ENCODE measurements at places on chromosomes 5 and 9.

- no peak for DNase-seq
Measured at GRCh38 chr9:95870906-95871305, 4.6 kb upstream of the ERCC6L2 start.

- no peak for DNase-seq
Measured at GRCh38 chr9:16236882-16237281, 633.6 kb downstream of the BNC2 start.

- no peak for DNase-seq
Measured at GRCh38 chr9:110069326-110070248, 138.4 kb downstream of the C9orf152 start.

DNA sequence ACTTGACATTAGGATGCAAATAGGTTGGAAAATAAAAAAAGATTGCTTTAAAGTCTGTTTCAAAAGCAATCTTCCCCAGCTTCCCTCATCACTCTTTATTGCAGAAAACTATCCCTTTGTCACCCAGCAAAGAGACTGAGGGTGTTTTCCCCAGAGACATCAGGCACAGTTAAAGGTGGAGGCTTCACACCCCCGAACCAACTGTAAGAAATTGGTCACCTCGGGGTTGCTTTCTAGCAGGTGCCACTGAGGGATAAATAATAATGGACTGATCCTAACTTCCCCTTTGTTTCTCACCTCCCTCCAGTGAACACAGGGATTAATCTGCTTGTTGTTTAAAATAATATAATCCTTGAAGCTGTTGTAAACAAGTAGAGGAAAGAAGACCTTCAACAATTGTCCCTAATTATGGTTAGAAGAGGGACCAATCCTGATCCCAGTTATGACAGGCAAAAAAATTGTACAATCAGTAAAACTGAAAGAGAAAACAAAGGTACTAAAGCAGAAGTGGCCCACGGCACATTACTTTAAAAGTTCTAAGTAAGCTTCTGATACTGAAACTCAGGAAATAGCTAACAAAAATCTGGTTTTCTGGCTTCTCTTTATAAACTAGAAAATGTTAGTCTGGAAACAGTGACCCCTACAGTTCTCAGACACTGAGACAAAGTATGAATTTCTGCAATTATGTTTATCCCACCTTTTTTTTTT, 6.6 kb upstream of the PCSK1 start:
- no peak for DNase-seq

GRCh38 chr9:108838017-108838416, 17.8 kb downstream of the ACTL7B start:
- DNase-seq, result no peak

DNA sequence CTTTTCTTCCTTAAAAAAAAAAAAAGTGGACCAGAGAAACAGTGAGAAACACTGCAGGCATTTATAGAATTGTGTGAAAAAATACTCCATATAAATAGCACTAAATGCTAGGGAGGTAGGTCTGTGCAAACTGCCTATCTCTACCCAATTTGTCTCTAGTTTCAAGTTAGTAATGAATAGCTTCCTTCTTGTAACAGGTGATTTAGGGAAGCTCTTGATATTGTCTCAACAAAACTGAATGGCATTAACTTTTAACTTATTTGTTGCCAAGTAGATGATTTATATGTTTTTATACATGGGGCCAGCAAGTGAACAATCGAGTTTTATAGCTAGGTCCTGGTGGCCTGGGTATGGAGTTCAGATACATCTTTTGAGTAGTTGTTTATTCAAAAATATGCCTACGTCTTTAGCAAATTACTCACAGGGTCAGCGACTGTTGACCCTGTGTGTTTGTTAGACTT, 283.6 kb downstream of the NR3C1 start:
- DNase-seq, result no peak

DNA sequence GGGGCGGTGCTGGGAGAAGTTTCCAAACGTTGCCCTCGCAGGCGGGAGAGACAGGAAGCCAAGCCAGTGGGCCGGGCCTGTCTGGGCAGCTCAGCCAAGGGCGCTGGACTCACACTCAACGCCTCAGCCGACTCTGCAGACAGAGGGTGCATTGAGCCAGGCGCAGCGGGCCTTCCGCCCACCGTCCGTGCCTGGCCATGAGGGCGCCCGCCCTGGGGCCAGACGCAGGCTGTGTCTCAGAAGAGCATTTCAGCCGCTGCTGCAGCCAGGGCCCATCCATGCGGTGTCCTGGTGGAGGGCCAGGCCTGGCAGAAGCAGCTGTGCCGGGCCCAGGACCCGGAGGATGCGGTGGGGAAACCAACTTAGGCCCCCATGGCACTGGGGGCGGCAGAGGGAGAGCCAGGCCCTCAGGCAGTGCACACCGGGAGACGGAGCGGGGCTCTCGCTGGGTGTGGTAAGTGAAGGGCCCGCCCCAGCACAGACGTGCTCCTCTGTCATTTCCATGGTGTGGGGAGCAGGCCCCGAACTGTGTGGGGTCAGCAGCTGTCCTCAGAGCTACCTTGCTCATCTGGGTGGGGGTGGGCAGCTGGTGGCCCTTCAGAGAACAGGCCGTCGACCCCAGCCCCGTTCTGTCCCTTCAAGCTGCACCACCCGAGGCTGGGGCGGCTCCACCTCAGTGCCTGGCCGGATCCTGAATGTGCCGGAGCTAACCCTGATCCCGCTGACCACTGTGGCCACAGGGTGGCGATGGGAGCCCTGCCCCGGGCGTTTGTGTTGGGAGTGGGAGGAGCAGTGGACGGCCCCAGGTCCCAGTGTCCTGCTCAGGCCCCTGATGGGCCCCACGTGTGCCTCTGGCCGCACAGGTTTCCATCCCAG, 18.0 kb downstream of the DNLZ start:
- DNase-seq, result peak; percentile 90

DNA sequence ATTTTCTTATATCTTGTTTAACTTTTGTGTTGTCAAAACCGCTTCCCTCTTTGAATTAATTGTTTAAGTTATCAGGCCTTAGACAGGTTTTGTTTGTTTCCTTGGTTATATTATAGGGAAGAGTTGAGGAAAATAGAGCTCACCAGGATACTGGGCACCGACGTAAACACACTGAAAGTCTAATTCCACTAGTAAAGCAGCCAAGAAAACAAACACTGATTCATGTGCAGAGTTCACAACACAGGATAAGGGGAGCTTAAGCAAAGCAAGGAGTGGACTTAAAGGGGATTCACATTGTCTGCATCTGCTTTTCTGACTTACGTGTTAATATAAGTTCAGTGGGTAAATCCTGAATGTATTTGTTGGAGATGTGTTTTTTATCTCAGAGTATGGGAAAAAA, 139.0 kb upstream of the CDH6 start:
- DNase-seq, result no peak

GRCh38 chr5:180173875-180174586, 35.0 kb downstream of the RASGEF1C start:
- DNase-seq, result no peak

GRCh38 chr9:134210908-134211810, 46.8 kb upstream of the RNU6ATAC start:
- DNase-seq, result peak; percentile 83

- DNase-seq, result no peak
Measured at GRCh38 chr5:602466-603035, 9.6 kb upstream of the CEP72 start.

DNA sequence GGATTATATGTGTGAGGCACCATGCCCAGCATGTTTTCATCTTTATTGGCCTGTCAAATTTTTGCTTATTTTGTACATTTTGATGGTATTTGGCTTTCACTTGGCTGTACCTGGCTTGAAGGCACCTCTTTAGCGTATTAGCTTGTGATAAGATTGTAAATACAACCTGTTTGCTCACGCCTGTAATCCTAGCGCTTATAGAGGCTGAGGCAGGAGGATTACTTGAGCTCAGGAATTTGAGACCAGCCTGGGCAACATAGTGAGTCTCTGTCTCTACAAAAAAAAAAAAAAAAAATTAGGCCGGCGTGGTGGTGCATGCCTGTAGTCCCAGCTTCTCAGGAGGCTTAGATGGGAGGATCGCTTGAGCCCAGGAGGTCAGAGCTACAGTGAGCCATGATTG, 11.3 kb downstream of the SEC24A start:
- DNase-seq, result no peak

DNA sequence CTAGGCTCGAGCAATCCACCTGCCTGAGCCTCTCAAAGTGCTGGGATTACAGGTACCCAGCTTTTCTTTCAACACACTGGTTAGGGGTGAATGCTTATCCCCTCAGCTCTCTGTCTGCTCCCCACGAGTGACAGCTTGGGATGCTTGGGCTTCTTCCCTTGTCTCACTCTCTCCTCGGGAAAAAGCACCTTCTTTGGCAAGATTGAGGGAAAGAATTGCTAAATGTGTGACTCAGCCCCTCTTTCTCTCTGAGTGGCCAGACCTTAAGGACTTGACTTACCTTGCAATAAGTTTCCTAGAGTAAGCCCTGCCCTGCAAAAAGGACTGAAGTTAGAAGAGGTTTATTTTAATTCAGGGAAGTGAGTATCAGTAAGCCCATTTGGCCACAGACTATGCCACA, 68.1 kb upstream of the ERBIN start:
- DNase-seq, result no peak

DNA sequence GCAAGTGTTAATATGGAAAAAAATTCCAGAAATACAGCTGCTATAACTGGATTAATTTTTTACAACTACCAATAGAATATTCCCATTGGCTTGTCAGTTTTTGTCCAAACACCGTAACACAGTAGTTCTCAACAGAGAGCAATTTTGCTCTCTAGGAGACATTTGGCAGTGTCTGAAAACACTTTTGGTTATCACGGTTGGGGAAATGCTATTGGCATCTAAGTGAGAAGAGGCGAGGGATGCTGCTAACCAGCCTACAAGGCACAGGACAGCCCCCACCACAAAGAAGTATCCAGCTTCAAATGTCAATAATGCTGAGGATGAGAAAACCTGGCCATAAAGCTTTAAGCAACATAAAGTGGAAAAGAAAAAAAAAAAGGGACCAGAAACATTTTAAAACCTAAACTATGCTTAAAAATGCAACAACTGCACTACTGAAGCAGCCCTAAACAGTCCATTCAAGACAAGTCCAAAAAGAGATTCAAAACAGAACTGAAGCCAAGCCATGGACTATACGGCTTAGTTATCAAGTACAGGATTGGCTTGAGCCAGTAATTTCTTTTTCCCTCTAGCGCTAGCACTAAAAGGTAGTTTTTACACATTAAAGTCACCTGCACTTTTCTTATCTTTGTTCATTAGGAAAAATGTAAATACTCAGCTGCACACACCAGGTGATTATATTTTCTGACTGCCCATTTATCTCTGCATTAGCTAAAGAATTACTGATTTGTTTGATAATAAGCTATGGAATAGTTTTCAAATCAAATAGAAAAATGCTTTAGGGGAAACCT, 83.9 kb downstream of the NR3C1 start:
- no peak for DNase-seq

DNA sequence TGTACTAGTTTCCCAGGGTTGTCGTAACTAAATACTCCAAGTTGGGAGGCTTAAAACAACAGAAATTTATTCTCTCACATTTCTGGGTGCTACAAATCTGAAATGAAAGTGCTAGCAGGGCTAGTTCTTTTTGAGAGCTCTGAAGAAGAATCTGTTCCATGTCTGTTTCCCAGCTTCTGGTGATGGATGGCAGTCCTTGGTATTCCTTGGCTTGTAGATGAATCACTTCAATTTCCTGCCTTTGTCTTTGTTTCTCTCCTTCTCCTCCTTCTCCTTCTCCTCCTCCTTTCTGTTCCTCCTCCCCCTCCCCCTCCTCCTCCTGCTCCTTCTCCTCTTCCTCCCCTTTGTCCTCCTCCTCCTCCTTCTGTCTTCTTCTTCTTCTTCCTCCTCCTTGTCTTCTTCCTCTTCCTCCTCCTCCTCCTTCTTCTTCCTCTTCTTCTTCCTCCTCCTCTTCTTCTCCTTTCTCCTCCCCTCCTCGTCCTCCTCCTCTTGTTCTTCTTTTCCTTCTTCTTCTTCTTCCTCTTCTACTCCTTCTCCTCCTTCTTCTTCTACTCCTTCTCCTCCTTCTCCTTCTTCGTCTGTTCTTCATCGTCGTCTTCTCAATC, 104.7 kb upstream of the ANKRD55 start:
- no peak for DNase-seq

Data from C1 segment of cervical spinal cord (tissue), 14 donors.